ENCODE measurements at places on chromosomes 7 and 10.
A peak's percentile ranks its signal among the peaks of the same experiment; 100 is the strongest.

DNA sequence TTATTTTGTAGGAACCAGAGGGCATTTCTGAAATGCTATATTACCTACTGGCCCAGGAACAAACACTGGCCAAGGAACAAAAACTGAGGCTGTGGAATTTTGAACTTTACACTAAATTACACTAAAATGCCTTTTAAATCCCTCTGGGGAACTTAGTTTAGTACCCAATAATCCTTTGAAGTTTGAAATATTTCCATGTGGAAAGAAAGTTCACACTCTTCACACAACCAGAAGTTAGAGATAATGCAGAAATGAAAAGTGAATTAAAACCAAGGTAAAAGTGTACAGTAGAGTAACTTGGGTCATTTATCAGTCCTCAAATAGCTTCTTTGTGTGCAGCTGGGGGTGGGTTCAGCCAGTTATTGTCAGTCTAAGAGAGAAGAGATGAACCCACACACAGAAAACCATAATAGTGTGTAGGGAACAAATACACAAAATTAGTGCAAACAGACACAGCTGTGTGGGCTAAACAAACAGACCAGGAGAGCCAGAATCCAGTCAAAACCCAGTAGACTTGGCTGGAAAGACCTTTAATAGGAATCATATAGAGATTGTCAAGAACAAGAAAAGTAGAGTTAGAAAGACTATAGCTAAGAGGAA lies 46.5 kb upstream of the DGKI start:
- no peak for DNase-seq

GRCh38 chr10:70750156-70750703 lies 34.9 kb downstream of the TBATA start:
- DNase-seq: no peak

GRCh38 chr10:29980084-29980483 lies 79.3 kb downstream of the JCAD start:
- no peak for DNase-seq

GRCh38 chr7:28106321-28106829 lies 74.2 kb downstream of the JAZF1 start:
- no peak for DNase-seq

DNA sequence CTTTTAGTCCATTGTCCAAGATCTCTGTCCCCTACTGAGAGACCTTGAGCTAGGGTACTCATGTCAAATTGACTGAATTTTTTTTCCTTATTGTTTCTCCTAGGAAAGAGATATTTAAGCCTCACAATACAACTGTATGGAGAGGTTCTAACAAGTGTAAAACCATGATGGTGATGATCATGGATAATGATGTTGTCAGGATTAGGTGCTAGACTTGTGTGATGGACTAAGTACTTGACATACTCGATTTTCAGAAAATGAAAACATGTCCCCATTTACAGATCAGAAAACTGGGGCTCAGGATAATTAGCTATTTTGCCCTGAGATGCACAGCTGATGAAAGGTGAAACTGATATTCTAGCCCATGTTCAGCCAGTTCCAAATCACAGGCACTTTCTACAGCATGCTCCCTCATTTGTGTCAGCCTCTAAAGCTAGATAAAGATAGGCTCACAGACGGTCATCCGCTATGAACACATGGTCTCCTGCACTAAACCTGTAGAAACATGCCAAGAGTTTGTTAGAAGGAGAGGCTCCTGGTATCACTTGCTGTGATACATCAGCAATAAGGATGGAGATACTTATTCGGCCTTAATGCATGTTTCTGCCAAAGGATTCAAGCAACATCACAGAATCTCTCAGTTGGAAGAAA lies 67.6 kb downstream of the CREB3L2 start:
- no peak for DNase-seq

- no peak for DNase-seq
These were observed 43.2 kb downstream of the VAX1 start for GRCh38 chr10:117094856-117095255.

GRCh38 chr7:25381818-25382589 lies 153.7 kb upstream of the NPVF start:
- no peak for DNase-seq

DNA sequence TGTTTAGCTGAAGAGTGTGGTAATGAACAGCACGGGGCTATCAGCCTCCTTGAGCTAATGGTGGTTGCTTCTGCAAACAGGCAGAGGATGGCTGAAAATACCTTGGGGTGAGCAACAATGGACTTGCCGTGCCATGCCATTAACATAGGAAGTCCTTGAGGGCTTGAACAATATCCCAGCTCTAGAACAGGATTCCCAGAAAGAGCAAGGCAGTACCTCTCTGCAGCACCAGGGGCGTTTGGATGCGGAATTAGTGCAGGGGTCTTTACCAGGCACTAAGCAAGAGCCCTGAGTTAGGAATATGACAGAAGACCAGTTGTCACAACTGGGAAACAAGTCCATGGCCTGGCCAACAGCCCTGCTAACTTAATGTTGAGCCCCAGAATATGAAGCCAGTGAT lies 143.2 kb upstream of the COBL start:
- no peak for DNase-seq

DNA sequence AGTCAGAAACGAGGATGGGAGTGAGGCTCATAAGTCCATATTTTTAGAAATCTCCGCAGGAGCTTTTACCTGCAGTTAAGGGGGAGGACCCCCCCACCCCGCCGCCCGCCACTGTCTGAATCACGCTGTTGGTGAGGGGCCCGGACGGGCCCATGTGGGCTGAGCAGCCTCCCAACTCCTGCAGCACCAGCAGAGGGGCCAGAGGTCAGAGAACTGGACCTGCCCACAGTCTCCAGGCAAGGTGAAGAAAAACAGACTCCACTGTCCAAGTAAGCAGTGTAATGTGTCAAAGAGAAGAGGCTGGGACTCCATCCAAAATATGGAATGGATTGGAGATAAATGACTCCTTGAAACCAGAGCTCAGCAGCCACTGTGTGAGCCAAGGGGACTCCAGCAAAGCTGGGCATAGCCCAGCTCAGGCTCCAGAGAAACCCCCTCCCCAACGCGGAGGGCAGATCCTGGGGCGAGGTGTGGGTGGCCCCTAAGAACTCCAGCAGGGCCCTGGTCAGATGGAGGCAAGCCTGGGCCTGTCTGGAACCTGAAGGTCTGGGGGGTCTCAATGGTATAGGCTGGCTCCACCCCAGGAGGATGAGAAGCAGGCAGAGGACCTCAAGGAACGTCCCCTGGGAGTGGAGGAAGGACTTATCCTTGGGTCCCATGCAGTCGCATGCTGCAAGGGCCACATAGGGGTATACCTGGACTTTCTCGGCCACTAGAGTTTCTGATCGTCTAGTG lies 128.5 kb upstream of the TNS3 start:
- DNase-seq: no peak

DNA sequence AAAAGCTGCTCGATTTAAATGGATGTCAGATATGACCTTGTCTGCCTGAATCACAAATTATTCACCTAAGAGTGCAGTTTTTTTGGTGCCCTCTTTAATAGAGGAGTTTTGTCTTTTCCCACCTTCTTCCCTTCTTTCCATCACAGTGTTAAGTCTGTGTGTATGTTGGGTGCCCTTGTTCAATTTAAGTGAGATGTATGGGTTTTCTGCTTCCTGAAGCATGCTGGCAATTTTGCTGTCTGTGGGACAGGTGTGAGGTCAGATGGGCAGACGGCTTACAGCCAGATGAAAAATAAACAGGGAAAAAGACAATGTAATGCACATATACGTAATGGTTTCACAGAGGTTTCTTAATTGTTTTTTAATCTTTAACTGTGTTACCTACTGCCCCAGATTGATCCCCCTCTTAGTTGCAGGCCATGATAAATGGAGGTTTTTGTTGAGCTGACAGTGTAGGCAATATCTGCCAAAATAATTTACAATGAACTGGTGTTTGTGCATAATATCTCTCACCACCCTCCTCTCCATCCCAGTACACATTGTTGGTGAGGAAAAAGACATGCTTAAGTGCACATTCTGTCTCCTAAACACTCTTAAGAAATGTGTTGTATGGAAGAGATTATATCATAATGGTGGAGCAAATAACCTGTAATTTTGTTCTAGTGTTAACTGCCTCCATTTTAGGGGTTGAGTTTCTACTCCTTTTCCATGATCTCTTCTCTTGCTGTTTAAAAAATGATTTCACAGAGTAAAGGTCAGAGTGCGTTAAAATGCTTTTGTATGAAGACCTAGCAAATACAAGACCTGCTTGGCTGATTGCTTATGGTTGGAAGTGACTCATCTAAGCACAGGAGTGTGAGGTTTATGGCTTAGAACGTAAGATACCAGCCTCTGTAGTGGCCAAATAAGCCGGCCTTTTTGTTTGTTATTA lies 123.9 kb downstream of the LRRC4 start:
- no peak for DNase-seq

DNA sequence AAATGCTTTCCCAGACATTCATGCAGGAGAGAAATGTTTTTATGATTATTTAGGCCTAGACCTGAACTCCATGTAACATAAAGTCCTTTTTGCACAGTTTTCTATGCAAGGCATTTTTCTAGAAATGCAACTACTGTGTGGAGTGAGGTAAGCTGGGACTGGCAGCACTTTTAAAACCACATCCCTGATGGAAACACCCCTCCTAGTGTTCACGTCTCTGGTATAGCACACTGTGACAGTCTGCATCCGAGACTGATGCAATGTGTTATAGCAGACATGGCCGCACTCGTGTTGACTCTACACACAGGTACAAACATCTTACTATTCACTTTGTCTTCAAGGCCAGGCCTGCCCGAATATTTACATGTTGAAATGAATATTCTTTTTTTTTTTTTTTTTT lies 19.3 kb upstream of the ERCC6 start:
- no peak for DNase-seq

GRCh38 chr10:30432622-30433305 lies 1.2 kb upstream of the MAP3K8 start:
- DNase-seq: no peak

GRCh38 chr10:17265468-17265867 lies 37.4 kb downstream of the VIM start:
- DNase-seq: no peak

- DNase-seq: no peak
These were observed 363.8 kb upstream of the SHH start for GRCh38 chr7:156176039-156176438.

DNA sequence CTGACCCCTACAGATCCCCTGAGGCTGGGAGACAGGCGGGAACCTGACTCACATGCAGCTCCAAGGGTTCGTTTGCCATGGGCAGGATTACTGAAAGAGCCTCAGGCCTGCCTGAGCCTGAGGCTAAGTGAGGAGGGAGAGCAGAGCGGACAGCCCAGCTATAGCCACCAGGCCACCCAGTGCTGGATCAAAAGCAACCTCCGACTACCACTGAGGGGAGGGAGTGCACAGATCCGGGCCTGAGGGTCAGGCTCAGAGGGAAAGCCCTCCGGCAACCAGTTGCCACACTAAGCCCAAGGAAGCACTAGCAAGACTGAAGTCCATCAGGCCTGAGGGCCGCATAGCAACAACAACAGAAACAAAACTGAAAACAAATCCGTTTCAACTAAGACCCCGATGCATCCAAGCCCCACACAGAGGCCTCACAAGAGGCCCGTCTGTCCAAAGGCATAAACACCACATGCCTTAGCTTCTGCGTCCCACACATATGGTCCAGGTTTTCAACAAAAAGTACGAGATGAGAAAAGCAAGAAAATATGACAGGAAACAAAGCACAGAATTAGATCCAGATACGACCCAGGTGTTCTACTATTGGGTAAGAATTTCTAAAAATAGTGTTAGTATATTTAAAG lies 92.5 kb upstream of the VIPR2 start:
- DNase-seq: no peak

DNA sequence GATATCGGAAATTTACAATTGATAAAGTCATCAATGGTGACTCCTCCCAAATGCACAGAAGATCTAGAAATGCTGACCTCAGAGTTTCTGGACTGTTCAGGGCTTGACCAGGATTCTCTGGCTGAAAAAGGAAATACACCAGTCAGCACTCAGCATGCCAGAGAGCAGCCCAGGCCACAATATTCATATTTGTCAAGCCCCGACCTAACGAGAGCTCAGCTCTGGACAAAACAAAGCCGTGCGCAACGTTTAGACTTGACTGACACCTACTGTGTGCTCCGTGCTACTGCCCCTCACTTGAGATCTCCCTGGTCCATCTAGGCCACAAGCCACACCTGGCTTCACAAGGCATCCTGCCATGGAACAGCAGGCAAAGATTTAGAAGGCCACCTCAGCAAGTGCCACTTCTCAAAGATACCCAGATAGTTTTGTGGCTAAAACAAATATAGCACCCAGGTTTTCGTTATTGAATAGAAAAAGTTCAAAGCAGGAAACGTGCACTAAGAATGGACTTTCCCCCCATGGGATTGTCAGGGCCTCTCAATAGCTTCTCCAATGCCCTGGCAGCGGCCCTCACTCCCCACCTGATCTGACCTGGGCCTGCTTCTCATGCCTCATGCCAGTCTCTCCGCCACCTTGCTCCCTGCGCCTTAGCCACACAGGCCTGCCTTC lies 218.3 kb downstream of the FAM107B start:
- no peak for DNase-seq

DNA sequence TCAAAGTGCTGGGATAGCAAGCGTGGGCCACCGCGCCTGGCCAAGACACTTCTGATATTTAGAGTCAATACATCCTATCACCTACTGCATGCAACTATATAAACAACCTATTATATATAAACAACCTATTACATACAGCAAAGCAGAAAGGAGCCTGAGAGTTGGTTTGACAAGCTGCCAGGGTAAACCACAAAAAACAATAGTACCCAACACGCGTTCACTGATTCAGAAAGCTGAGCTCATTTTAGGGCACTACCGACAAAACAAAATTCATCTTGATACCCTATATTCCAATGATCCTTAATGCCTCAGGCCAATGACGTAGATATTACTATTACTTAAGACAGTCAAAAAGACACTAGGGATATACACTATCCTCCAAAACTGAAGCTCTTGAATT lies 16.2 kb downstream of the MALSU1 start:
- no peak for DNase-seq

GRCh38 chr7:98021588-98022351 lies 31.8 kb upstream of the OCM2 start:
- DNase-seq: peak; percentile 37

- no peak for DNase-seq
These were observed 34.1 kb upstream of the NPFFR1 start for GRCh38 chr10:70317943-70318318.

DNA sequence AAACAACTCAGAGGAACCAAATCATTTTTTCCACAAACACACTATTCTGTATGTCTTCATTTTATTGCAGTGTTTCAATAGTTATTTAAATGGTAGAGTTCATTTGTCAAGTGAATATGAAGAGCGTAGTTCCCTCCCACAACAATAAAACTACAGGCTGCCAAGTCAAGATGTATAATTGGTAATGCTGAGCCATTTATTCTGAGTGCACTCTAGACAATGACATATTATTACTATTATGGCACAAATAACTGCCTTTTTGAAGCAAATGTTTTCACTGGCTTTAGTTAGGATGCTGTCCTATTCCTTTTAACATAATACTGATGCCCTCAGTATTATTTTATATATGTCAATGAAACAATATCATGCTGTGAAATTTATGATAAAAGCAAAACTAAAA lies 102.7 kb upstream of the PCDH15 start:
- no peak for DNase-seq

- DNase-seq: no peak
These were observed 30.2 kb upstream of the NUB1 start for GRCh38 chr7:151311294-151311864.

Measured in amniotic stem cell (primary cell).